Brain pericyte (primary cell): ENCODE measurements at places on chromosomes 1 and 21.

DNA sequence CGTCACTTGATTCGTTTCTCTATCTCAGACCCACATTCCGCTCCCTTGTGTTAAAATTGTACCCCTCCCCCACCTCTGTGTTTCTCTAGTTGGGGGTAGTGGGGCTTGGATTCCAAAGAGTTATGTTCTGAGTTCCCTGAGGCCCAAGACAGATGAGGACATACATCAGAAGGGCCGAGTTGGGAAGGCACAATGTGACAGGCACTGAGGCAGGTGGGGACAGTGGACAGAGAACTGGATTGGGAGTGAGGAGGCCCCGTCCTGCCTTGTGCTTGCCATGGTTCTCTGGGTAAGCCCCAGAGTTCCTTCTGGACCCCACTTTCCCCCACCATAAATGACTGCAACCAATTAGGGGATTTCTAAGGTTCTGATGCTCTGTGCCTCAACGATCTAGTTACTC, 80.5 kb upstream of the ETV3 start:
- no peak for DNase-seq

DNA sequence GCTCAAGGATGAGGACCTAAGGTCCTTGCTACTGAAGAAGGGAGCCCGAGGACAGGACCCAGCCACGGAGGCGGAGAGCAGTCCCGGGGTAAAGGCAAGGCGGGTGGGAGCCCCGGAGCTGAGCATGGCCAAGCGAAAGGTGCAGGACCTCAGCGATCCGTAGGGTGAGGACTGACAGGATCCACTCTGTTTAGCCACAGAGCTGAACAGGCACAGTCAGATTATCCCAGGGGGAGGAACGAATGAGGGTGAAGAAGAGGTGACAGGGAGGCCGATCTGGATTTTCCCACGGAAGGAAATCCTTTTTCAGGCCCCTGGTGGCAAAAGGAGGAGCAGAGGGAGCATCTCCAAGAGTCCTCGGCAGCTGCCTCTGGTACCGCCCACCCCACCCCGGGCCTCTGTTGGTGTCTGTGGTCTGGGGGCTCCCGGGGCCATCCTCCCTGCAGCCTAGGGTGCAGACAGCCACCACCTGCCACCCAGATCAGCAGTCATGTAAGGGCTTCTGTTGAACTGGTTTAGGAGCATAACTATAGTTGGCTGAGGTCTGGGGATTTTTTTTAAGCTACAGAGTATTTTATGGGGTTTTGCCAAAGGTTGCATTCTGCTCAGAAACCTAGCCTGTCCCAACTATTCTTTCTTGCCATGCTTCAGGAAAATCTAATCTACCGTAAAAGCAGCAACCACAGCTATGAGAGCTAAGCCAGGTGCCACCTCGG, 32.3 kb upstream of the LBR start:
- DNase-seq, result no peak

DNA sequence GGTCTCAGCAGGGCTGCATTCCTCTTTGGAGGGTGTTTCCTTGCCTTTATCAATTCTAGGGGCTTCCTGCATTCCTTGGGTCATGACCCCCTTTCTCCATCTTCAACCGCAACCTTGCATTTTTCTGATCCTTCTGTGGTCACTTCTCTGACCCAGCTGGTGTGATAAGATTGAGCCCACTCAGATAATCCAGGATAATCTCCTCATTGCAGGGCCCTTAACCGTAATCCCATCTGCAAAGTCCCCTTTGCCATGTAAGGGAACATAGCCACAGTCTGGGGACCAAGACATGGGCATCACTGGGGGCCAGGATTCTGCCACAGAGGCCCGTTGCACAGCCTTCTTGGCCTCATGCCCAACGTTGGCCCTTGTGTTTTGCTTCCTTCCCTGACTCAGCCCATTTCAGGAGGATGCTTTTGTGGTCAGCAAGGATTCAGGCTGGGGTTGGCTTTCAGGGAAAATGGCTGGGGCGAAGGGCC, 35.0 kb upstream of the IL19 start:
- no peak for DNase-seq

DNA sequence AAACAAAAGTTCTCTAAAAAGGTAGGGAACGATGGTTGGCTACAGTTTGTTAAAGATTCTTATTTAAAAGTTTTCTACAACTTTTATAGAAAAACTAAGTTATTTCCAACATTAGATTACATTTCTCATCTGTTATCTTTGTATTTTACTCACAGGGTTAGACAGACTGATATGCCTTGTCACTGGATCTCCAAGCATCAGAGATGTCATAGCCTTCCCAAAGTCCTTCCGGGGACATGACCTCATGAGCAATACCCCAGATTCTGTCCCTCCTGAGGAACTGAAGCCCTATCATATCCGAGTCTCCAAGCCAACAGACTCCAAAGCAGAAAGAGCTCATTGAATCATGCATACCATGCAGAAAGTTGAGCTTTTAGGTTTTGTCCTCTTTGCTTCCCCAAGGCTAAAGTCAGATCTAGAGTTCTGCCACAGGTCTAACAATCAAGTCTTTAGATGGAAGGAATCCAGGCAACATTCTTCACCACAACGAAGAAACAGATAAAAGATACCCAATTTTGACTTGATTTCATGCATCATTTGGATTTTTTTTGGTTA, 10.3 kb downstream of the GAS5 start:
- DNase-seq, result no peak

DNA sequence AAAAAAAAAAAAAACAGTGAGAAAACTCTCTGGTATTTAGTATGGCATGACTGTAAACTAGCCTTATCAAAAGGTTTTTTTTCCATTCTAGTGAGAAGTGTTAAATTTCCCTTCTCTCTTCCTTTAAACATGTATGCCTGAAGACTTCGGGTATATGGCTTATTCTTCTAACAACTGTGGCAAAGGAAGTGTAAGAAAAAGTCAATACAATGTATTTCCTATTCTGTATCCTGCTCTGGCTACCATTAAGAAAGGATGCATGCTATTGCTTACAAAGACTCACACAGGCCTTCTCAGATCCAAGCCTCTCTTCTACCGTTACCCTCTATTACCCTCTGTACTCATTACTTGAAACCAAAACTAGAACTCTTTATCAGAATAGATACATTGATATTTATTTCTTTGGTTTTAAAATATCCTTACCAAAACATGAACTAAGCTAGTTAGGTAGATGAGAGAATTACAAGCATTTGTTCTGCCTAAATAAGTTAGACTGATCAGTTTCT, 8.4 kb downstream of the CEPT1 start:
- DNase-seq, result no peak

DNA sequence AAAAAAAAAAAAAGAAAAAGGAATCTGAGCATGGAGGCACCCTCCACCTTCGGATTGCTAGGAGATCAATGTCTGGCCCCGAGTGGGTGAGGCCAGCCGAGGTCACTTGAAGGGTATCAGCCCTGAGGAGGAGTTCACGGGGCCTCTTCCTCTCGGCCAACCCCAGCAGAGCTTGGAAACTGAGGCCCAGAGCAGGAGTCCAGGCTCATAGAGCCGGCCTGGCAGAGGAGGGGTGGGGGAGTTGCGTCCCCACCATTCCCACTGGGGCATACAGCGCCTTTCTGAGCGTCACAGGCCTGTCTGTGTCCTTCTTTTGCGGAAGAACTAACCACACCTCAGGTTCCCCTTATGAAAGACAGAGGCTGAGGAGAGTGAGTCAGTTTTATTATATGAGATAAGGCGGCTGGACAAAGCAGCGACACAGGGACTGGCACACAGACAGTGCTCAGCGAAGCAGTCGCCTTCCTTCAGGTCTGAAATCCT, 17.1 kb upstream of the EPHA2 start:
- DNase-seq, result no peak

- no peak for DNase-seq
Observed at GRCh38 chr1:73701826-73702225, 496.1 kb downstream of the LRRIQ3 start.

DNA sequence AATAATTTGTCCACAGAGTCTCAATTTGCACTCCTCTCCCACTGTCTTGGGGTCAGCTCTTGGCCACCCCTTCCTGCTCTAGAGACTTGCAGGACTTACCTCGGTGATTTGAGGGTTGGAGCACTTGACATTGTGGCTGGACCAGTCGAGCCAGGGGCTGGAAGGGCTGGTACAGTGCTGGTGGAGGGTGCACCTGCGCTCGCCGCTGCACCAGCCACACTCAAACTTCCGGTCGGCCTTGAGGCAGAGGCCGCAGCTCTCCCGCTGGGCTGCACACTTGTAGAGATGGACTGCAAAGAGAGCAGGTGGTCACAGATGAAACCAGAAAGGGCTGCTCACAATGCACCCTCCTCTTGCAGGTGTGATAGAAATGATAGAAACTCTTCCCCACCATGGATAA, 165.0 kb downstream of the PLXNA2 start:
- DNase-seq, result no peak

DNA sequence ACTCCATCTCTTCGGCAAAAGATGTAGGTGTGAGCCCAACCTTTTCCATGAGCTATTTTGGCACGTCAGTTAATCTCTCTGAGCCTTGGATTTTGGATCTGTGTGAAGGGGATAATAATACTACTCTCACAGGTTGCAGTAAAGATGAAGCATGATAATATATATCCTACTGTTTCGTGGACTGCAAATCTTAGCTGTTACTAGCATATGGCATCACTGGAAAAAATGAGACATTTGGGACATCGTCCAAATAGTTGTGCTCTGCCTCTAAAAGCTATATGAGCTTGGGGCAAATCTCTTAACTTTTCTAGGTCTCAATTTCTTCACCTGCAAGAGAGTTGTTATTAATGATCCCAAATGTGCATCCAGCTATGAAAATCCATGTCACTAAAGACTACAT, 147.4 kb upstream of the ZRANB2 start:
- no peak for DNase-seq

- no peak for DNase-seq
Observed at GRCh38 chr1:213110349-213111300, 59.6 kb downstream of the RPS6KC1 start.

GRCh38 chr1:6271554-6271953, 10.7 kb upstream of the GPR153 start:
- DNase-seq, result no peak

GRCh38 chr1:77267035-77267434, 14.8 kb upstream of the AK5 start:
- no peak for DNase-seq
